ENCODE measurements at places on chromosomes 1 and 21. TPM values are rescaled to one million over a fixed set of nuclear protein-coding genes. Genes with fewer than 3 reads are reported as not detected.

Gene PTPN7
- 2.0 TPM for total RNA-seq

Gene SMIM34
- total RNA-seq, result not detected

Gene IGSF3
- 23.7 TPM for total RNA-seq

Gene KPRP
- total RNA-seq, result not detected

Gene FCRL3
- 0.55 TPM for total RNA-seq
